ENCODE measurements at places on chromosomes 7 and 10.

DNA sequence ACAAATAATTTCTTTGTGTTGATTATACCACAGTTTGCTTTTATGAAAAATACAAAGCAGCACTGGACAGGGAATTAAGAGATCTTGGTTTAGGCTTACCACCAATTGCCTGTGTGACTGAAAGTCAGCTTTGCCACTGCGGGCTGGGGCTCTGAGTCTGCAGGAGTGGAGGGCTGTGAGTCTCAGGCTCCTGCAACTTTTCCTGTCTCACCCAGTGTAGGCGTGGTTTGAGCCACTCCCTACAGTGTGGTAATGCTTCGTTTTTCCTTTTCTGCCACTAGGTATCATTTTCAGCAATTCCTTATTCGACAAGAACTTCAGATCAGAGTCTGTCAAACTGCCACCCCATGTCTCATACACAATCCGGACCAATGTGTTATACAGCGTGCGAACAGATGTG lies 180.6 kb downstream of the ABCA13 start:
- DNase-seq: no peak

GRCh38 chr10:73897693-73898092 lies 13.2 kb upstream of the PLAU start:
- DNase-seq: no peak

DNA sequence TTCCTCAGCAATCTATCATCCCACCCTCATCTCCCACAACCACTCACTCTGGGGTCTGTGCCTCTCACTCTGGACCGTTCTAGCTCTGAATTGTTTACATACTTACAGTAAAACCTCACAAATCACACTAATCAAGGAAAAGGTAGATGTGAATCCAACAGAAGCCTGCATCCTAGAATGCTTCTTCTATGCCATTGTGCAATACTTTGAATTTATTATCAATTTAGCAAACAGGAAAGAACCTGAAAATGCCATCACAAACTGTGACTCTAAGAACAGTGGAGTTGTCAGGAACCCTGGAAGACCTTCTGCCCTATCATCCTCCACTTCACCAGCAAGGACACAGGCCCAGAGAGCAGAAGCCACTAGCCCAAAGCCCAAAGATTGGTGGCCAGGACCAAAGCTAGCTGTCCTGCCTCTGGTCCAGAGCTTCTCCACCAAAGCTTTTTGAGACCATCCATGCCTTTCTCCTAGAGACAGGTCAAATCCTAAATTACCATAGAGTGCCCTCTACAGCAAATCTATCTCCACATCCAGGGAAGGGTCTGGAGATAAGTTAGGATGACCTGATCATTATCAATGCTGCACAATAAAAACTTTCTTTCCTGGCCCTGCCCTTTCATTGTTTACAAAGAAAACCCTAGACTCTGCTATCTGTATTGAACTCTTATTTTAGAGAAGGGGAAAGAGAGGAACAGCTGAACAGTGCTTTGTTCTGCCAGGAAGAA lies 2.4 kb downstream of the SORBS1 start:
- DNase-seq: no peak

- DNase-seq: no peak
Measured at GRCh38 chr10:72334196-72334824, 20.4 kb downstream of the DNAJB12 start.

DNA sequence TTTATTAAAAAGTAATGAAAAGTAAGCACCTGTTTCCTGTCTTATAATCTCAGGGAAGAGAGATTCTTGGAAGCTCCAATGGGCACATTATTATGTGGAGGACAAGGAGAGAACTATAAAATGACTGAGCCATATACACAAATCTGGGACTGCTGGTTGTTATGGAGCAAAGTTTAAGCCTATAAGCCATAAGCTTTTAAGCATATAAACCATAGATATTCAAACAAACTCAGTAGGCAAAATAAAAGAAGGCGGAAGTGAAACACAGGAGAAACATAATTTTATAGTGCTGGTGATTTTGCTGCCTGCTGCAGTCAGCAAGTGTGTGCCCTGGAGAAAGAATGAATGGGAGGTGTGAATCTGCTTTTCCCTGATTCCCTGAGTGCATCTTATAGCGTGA lies 274.4 kb downstream of the KIF20B start:
- no peak for DNase-seq

DNA sequence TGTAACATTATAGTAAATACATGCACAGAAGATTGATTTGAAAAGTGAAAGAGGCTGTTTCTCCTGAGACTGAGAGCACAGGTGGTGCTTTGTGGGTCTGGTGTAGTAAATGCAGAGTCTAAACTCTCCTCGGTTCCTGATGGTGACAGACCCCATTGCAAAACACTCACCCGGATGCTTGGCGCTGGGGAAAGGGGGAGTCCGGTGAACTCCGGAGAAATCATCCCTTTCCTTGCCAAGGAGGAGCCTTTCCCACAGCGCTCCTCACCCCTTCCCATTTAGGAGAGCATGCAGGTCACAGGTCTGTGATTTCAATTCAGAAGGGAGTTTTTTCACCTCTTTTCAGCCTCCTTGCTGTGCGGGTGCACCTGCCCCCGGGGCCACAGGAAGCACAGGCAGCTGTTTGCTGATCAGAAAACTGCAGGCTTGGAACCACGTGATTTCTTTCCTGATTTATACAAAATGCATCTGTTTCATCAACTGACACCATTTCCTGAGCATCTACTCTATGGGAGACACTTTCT lies 75.6 kb upstream of the LYZL2 start:
- no peak for DNase-seq

DNA sequence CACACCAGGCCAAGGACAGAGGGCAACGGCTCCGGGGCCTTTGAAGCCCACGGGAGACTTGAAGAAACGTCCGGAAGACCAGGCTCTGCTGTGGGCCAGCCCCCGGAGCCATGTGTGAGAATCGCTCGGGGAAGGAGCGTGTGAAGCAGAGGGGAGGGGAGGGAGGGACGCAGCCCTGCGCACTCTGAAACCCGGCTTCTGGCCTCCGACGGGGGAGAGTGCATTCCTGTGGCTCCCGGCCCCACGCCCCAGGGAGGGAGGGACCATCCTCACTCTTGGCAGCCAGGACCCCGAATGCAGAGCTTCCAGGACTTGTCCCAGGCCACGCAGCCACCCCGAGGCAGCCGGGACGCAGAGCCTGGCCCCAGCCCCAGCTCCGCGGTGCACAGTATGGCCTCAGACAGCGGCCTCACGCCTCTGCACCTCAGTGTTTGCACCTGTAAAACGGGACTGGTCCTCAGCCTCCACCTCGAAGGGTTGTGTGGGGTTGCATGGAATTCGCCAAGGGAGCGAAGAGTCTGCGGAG lies 67.4 kb downstream of the PDGFA start:
- no peak for DNase-seq

GRCh38 chr7:120278773-120279172 lies 5.8 kb downstream of the KCND2 start:
- DNase-seq: no peak

- DNase-seq: no peak
Measured at GRCh38 chr10:38159004-38159403, 64.9 kb downstream of the ZNF37A start.

DNA sequence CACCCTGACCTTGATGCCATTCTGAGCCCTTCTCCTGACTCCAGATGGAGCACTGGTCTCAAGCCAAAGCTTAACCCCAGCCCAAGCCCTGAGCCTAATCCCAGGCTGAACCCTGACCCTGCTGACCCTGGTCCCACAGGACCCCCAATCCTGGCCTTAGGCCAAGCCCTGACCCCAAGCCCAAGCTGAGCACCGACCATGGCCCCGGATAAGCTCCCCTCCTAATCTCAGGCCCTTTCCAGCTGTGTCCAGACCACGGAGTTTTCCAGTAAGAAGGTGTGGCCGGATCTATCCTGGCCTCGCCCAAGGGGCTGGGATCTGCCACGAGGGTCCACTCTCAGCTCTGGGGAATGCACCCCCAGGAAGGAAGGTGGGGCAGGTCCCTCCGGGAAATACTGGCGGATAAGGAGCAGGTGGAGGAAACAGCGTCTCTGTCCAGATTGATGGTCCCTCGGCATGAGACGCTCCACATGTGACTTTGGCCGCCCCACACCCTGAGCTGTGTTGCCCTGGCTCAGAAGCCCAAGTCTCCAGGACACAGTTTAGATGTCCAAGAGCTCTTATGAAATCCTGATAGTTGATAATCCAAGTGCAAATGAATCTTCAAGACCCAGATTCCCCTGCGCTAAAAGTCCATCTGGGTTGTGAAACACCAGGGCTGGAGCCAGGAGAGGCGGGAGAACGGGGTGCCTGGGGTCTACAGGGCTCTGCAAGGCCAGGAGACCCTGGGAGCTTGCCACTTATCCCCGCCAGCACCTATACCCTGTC lies 10.4 kb downstream of the ELN start:
- DNase-seq: no peak

- DNase-seq: no peak
Measured at GRCh38 chr7:28564755-28565374, 152.5 kb downstream of the CREB5 start.

- DNase-seq: no peak
Measured at GRCh38 chr7:79337717-79338116, 115.8 kb downstream of the MAGI2 start.

DNA sequence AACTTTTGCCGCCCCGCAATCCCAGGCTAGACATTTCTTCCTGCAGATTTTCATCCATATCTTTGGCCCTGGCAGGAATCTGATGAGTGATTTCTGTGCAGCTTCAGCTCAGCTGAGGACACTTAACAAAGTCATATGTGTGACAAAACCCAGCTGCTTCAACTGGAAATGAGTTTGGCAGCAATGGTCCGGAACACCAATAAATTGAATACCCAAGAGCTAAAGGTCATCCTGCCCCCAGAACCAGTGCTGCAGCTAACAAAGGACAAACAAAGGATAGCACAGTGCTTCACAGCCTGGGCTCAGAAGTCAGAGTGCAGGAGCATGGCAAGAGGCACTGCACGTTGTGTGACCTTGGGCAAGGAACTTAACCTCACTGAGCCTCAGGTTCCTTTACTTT lies 40.0 kb upstream of the TRIL start:
- no peak for DNase-seq

DNA sequence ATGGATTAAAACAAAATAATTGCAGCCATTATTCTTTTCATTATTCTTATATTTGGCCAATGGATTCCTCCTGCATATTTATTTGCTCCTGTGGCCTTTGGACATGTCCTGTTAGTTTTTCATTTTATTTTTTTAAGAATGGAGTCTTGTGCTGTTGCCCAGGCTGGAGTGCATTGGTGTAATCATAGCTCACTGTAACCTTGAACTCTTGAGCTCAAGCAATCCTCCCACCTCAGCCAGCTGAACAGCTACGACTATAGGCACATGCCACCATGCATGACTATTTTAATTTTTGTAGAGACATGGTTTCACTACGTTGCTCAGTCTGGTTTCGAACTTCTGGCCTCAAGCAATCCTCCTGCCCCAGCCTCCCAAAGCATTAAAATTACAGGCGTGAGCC lies 42.7 kb upstream of the SRI start:
- no peak for DNase-seq

DNA sequence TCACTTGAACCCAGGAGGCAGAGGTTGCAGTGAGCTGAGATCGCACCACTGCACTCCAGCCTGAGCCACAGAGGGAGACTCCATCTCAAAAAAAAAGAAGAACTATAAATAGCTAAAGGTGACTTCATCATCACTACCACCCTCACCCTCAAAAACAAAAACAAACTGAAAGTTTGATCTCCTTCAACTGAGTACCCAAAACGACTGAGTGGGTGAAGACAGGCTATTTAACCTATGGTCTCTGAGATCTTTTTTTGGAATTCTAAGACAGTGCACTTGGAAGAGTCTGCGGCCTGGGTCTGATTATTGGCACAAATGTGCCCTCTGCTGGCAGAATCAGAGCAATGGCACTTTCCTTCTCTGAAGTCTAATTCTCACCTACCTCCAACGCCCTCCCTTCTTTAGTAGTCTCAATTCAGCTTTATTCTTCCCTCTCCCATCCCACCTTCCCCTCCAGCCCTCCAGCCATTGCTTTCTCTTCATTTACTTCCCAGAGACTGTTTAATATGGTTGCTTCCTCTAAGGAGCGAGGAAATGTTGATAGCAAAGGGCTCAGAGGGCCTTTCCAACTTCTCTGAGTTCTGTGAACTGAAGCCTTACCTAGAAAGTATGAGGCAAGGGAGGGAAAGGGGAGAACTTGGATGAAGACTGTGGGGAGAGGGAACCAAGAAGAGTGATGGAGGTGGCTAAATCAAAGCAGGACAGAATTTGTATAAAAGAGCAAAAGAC lies 2.9 kb upstream of the MYOZ1 start:
- no peak for DNase-seq

DNA sequence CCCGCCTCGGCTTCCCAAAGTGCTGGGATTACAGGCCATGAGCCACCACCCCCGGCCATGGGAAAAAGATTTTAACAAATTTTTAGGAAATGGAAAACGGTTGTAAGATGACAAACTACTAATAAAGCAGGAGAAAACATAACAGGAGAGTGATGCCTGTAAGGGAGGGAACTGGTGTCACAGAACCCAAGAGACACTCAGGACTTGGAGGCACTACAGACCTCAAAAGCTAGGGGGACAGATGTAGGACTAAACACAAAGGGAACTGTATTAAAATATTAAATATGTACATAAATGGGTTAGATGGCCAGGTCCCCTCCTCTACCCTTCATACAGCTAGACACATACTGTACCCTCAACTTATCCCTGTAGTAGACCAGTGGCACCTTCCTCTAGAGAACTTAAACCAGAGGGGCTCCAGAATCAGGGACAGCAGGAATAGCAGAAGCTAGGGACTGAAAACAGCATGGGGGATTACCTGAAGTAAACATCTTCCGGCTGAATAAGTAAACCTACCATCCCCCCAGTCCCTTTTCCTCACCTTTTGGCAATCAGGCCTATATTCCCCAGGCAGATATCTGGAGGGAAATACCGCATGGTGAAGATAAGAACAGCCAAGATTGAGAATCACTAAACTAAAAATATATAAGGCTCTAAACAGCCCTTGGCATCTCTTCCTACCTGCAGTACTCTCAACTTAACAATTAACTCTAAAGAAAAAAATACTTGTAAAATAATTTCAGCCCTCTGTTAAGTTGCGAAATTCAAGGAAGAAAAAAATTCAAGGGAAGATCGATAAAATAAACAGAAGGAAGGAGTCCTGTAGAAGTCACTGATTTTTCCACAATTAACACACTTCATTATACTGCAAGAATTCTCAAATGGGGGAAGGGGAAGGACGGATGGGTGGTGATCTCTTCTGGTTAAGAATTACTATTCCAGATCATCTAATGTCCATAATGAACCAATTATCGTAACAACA lies 15.5 kb downstream of the TM9SF3 start:
- DNase-seq: no peak

GRCh38 chr10:100631192-100631591 lies 95.4 kb downstream of the HIF1AN start:
- no peak for DNase-seq

Data from stimulated activated CD8-positive, alpha-beta memory T cell treated with anti-CD3 and anti-CD28 coated beads, Interleukin-15, amount 100 ng/mL, for 48 hours (primary cell).